Ovary (tissue), 10 donors: ENCODE measurements at places on chromosomes 11 and 22. TPM values are rescaled to one million over a fixed set of nuclear protein-coding genes. Genes with fewer than 3 reads are reported as not detected.
A peak's percentile ranks its signal among the peaks of the same experiment; 100 is the strongest.

Gene HPX
- polyA plus RNA-seq: 0.48 TPM

Gene GP1BB
- not detected for polyA plus RNA-seq

Gene MMP1
- polyA plus RNA-seq: 0.25 TPM

Gene TYR
- not detected for polyA plus RNA-seq

Gene MUC2
- not detected for polyA plus RNA-seq

Gene WBP2NL
- 1.2 TPM for polyA plus RNA-seq

Gene DCUN1D5
- 22.0 TPM for polyA plus RNA-seq

Gene NFAM1
- polyA plus RNA-seq: 1.5 TPM

Gene ADM2
- 0.03 TPM for polyA plus RNA-seq

GRCh38 chr11:48024635-48025071 is 44.3 kb downstream of the PTPRJ start:
- DNase-seq: no peak

- DNase-seq: no peak
Observed at GRCh38 chr22:43848366-43849171, 13.7 kb downstream of the SULT4A1 start.

GRCh38 chr11:118434553-118435289 is 1.6 kb upstream of the KMT2A start:
- DNase-seq: peak; percentile 50

DNA sequence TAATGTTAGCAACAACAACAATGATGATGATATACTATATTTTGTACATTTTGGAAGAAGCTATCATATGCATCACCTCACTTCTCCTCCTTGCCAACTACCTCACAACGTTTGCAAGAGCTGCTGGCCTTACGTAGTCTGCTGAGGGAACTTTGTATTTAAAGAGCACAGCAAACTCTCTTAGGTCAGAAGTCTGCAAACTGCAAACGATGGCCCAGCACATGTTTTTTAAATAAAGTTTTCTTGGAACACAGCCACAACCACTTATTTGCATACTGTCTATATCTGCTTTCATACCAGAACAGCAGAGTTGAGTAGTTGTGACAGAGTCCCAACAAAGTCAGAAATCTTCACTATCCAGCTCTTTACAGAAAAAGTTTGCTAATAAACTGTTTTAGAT is 261.7 kb downstream of the TENM4 start:
- DNase-seq: no peak

- no peak for DNase-seq
Observed at GRCh38 chr11:23780231-23780630, 716.6 kb upstream of the LUZP2 start.

- DNase-seq: no peak
Observed at GRCh38 chr11:60848714-60849151, 6.8 kb downstream of the CCDC86 start.

GRCh38 chr22:27937453-27937852 is 18.4 kb upstream of the PITPNB start:
- DNase-seq: no peak

GRCh38 chr11:86632499-86633269 is 39.7 kb downstream of the ME3 start:
- peak; percentile 33 for DNase-seq

- DNase-seq: no peak
Observed at GRCh38 chr22:48485149-48486133, 1342.2 kb downstream of the BRD1 start.

DNA sequence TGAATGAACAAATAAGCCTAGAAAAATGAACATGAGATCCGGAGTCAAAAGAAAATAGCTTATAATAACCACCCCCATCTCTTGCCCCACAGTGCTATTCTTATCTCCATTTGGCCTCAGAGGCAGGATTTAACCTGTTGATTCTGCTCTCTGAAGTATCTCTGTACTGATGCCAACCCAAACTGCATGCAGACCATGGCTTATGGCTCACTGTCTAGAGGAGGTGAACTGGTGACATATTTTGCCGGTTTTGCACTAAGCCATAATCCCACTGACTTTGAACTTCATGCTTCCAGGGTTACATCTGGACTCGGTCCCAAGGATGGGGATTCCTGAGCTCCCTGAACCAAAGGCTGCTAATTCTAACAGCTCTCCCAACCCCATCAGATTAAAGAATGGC is 397.1 kb downstream of the TENM4 start:
- DNase-seq: no peak

- DNase-seq: no peak
Observed at GRCh38 chr11:20155683-20156279, 4.5 kb downstream of the DBX1 start.

DNA sequence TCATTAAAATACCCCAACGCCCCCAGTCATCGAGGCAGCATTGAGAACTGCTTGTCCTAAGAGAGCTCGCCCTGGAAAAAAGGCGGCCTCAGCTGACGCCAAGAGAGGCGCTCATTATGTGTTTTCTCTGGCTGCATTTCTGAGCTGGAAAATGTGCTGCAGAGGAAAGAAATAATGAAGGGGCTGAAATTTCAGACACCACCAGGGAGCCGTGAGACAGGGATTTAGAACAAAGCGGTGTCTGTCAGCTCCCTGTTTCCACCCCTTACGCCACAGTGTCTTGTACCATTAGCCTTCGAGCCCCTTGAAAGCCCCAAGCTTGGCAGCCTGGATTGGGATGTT is 14.4 kb downstream of the USH1C start:
- DNase-seq: no peak

GRCh38 chr11:10117709-10118351 is 176.2 kb downstream of the SBF2 start:
- DNase-seq: no peak

GRCh38 chr11:71301046-71301857 is 48.9 kb upstream of the SHANK2 start:
- DNase-seq: no peak

DNA sequence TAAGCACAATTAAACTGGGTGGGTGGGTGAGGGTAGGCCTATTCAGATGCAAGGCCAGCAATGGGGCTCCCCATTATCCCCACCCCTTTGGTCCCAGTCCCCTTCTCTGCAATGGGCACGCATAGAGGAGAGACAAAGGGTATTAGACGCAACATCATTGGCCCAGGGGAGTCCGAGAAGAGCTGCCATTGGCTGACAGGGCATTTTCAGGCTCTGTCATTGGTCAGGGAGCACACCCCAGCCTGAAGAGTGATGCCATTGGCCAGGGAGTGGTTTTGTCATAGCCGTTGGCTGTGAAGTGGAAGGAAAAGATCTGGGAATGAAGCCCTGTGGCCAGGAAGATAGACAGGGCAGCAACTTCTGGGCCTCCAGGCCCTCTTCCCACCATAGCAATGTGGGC is 2.8 kb upstream of the TRIM3 start:
- no peak for DNase-seq

GRCh38 chr11:17602105-17603001 is 55.3 kb downstream of the OTOG start:
- no peak for DNase-seq
